ENCODE measurements at places on chromosomes 2 and 18.

- DNase-seq, result no peak
These were observed 108.5 kb upstream of the ID2 start for GRCh38 chr2:8573234-8573941.

DNA sequence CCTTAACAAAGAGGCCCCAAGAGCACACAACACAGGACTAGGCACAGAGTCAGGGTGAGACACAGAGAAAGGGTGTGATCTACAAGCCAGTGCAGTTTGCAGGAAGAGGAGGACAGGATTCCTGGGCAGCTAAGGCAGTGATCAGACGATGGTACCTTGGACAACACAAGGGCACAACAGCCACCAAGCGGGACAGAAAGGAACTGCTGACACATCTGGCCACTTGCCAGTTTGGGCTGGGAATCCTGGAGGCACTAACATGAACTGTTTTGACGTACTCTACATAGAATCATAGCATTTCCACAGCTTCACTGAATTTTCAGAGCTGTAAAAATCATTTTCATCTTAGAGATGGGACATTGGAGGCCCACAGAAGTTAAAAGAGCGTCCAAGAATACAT is 221.5 kb upstream of the SLC35G4 start:
- DNase-seq, result no peak

GRCh38 chr2:231334179-231334930 is 61.2 kb upstream of the B3GNT7 start:
- no peak for DNase-seq

- no peak for DNase-seq
These were observed 384.3 kb upstream of the SYT4 start for GRCh38 chr18:43661570-43661969.

GRCh38 chr2:201144101-201145051 is 28.4 kb downstream of the CFLAR start:
- DNase-seq, result no peak

DNA sequence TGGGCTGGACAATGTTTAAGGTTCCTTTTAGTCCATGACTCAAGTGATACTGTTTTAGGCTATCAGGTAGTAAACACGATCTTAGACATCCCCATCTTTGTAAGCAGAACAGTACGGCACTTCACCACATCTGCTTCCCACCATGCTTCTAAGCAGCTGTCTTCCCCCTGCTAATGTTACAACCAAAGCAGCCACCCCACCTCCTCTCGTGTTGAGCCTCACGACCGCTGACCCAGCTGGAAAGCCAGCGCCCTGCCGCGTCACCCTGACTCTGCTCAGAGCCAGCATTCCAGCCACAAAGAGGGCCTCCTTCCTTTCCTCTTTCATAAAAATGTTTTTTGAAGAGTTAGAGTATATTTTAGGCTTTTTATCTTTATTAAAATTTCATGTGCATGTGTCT is 9.4 kb downstream of the MTERF4 start:
- no peak for DNase-seq
